Small intestine (tissue), 16 donors: ENCODE measurements at places on chromosomes 7 and 10. TPM values are rescaled to one million over a fixed set of nuclear protein-coding genes. Genes with fewer than 3 reads are reported as not detected.
A peak's percentile ranks its signal among the peaks of the same experiment; 100 is the strongest.

CEP41 gene
- polyA plus RNA-seq, result not detected

DNA sequence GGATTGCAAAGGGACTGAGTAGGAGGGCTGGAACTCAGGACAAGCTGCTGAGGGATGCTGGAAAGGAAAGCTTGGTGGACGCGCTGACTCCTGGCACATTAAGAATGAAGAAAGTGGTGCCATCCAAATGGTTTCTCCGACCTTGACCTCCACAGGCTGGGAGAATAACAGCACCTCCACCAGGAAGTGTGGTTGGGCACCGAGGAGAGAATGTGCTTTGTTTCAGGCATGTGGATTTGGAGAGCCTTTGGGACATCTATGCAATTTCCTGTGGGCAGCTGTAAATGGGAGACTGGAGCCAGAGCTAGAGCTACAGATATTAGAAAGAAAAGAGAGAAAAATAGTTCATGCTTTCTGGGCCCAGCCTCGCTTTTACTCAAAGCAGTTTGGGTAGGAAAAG, 29.8 kb upstream of the HABP2 start:
- H3K4me1 ChIP-seq, result peaks cover 3% of the 10 kb centered on the region
- H3K4me3 ChIP-seq, result no peak overlapping the region
- no peak overlapping the region for H3K27ac ChIP-seq
- no peak for DNase-seq
- H3K36me3 ChIP-seq, result no peaks in the 10 kb centered on the region

DNA sequence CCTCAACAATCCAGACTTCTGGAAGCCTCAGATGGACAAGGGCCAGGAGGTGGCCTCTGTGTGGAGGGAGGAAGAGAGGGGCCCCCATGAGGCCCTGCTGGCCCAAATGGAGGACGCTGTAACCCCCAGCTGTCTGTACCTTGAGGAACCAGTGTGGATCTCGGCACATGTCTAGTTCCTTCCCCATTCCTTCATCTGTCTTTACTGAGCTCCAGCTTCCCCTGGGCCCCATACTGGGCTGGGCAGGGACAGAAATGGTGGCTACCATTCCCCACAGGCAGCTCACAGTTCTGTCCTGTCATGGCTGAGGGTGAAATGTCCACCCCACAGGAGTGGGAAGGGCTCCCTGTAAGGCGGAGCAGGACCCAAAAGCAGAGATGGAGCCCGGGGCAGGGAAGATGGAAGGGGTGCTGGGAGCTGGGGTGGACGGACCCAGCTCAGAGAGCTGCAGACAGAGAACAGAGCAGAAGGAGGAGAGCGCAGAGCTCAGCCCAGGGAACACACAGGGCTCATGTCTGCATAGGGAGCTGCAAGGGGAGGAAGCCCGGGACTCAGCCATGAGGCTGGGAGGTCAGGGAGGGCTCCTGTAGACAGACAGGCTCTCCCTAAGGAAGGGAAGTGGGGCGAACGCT, 22.8 kb downstream of the ANTXRL start:
- H3K36me3 ChIP-seq, result no peaks in the 10 kb centered on the region
- no peak overlapping the region for H3K4me3 ChIP-seq
- no peaks in the 10 kb centered on the region for H3K4me1 ChIP-seq
- H3K27ac ChIP-seq, result no peak overlapping the region
- no peaks in the 10 kb centered on the region for H3K27me3 ChIP-seq

GRCh38 chr10:96688789-96689188, 31.5 kb downstream of the PIK3AP1 start:
- no peaks in the 10 kb centered on the region for H3K36me3 ChIP-seq
- H3K4me3 ChIP-seq, result no peak overlapping the region
- no peak overlapping the region for H3K27ac ChIP-seq
- no peaks in the 10 kb centered on the region for H3K27me3 ChIP-seq
- no peaks in the 10 kb centered on the region for H3K4me1 ChIP-seq

WDFY4 gene
- 0.27 TPM for polyA plus RNA-seq

DNAH11 gene
- not detected for polyA plus RNA-seq

- no peak overlapping the region for H3K4me3 ChIP-seq
- no peaks in the 10 kb centered on the region for H3K27me3 ChIP-seq
- H3K27ac ChIP-seq, result no peak overlapping the region
- H3K36me3 ChIP-seq, result no peaks in the 10 kb centered on the region
- DNase-seq, result no peak
These were observed 285.5 kb upstream of the TAC1 start for GRCh38 chr7:97446361-97446760.

GRCh38 chr7:116766881-116767280, 94.9 kb downstream of the MET start:
- no peak overlapping the region for H3K4me3 ChIP-seq
- no peaks in the 10 kb centered on the region for H3K36me3 ChIP-seq
- H3K27ac ChIP-seq, result no peak overlapping the region
- no peaks in the 10 kb centered on the region for H3K4me1 ChIP-seq
- DNase-seq, result no peak

DNA sequence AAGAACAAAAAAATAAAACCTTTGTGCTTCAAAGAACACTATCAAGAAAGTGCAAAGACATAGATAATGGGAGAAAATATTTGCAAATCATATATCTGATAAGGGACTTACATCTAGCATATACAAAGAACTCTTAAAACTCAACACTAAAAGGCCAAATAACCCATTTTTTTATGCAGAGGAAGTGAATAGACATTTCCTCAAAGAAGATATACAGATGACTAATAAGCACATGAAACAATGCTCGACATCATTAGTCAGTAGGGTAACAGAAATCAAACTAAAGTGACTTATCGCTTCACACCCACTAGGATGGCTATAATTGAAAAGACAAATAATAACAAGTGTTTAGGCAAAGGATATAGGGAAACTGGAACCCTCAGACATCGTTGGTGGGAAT, 78.0 kb downstream of the MALSU1 start:
- no peaks in the 10 kb centered on the region for H3K4me1 ChIP-seq
- H3K4me3 ChIP-seq, result no peak overlapping the region
- H3K36me3 ChIP-seq, result peaks cover 21% of the 10 kb centered on the region
- no peaks in the 10 kb centered on the region for H3K27me3 ChIP-seq

DNA sequence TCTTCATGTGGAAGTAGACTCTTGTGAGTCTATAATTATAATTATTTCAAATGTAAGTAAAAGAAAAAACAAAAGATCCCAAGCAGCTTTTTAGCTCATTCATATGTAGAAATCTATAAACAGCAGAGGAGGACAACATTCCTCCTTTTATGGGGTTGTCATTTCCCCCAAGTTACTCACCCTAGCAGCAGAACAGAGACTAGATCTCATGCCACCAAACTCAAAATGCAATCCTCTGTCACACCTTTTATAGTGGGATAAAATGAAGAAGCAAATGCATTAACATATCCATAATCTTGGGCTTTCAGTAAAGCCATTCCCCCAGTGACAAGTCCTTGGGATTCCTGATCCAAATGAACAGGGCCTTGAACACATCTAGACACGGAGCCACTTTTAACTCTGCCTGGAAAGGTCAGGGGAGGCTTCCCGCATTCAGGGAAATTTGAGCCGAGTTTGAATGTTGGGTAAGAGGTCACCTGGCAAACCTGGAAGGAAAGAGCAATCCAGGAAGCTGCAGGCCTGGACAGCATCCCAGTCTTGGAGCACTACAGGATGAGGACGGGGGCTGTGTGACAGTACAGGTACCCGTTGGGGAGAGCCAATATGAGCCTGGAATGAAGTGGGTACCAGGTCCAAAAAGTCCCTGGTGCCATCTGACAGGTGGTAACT, 76.4 kb downstream of the DOCK4 start:
- H3K36me3 ChIP-seq, result no peaks in the 10 kb centered on the region

GRCh38 chr7:94384315-94384714, 10.4 kb upstream of the COL1A2 start:
- no peak overlapping the region for H3K4me3 ChIP-seq
- no peak for DNase-seq
- H3K27me3 ChIP-seq, result no peaks in the 10 kb centered on the region
- no peak overlapping the region for H3K27ac ChIP-seq

DNA sequence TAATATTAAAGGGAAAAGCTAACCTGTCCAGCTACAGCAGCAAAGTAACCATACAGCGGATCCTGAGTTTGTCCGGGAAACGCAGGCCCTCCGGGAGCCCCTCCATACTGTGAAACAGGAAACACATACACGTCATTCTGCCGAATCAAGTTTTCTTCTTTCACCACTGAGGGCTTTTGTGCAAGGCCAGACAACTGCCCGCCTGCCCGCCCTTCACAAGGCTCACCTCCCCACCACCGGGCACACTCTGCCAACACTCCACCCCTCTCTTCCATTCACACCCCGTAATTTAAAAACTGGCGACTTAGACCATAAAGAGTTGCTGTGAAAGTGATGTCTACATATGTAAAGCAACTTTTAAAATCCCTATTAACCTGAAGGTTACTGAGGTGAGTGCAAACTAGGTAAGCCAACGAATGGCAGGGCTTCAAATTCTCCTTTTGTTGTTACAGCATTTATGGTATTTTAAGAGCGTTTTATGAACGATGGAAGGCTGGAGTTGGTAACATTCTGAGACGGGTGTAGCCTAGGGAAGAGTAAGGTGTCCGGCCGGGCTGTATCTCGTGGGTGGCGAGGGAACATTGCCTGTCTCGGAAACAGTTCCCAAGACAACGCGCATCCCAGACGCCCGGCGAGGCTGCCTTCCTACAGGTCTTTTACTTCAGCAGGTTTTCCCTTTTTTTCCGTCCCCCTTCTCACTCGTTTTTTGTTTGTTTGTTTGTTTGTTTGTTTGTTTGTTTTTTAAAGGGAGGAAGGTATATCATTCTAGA, 817 bp downstream of the SRI start:
- H3K36me3 ChIP-seq, result peaks cover 14% of the 10 kb centered on the region
- DNase-seq, result peak; percentile 58
- H3K27ac ChIP-seq, result peak overlapping the region; percentile 76
- peaks cover 2% of the 10 kb centered on the region for H3K4me1 ChIP-seq
- H3K27me3 ChIP-seq, result no peaks in the 10 kb centered on the region

DNA sequence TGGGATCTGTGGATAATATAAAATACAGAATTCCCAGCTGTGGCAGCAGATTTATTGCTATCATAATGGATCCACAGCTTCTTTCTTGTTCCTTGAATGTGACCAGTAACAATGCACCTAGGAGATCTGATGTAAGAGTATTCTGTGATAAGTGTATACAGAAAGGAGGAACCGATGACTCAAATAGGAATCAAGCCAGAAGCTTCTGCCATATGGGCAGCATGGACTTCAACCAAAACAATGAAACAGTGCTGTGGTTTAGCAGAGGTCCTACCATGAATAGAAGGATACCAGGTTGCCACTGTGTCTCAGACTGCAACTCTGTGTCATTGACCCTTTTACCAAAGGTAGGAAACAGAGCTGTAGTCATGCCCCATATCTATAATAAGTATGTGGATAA, 81.8 kb downstream of the PTPRZ1 start:
- no peak overlapping the region for H3K4me3 ChIP-seq
- H3K4me1 ChIP-seq, result no peaks in the 10 kb centered on the region
- DNase-seq, result no peak
- no peaks in the 10 kb centered on the region for H3K27me3 ChIP-seq
- no peaks in the 10 kb centered on the region for H3K36me3 ChIP-seq
- H3K27ac ChIP-seq, result no peak overlapping the region

DNA sequence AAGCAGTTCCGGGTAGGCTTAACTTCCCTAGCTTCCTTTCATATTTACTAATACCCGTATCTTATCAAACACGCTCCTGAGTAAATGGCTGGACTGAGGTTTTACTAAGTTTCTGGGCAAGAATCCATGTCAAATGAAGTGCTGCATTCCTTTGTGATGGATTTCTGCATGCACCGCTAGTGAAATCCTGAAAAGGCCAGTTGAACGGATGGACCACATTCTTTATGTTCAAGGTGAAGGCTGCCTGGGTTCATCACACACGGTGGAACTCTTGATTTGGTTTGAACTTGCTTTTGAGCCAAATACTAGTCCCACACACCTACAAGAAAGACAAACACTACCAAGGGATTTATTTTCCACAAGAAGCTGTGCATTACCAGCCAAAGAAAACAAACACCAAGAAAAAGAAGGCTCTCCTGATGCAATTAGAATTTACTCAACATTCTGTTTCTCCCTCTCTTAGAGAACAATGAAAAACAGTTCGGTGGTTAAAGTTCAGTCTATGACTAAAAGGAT, 255.0 kb upstream of the SEMA3C start:
- H3K27ac ChIP-seq, result no peak overlapping the region
- no peaks in the 10 kb centered on the region for H3K36me3 ChIP-seq
- no peaks in the 10 kb centered on the region for H3K27me3 ChIP-seq
- no peak for DNase-seq

GRCh38 chr10:98460837-98461499, 14.2 kb upstream of the HPS1 start:
- H3K27ac ChIP-seq, result no peak overlapping the region
- H3K27me3 ChIP-seq, result peaks cover 3% of the 10 kb centered on the region
- no peak overlapping the region for H3K4me3 ChIP-seq
- no peaks in the 10 kb centered on the region for H3K36me3 ChIP-seq

GRCh38 chr7:30329716-30330115, 45.3 kb downstream of the ZNRF2 start:
- peaks cover 7% of the 10 kb centered on the region for H3K4me1 ChIP-seq
- H3K27me3 ChIP-seq, result no peaks in the 10 kb centered on the region
- no peak overlapping the region for H3K4me3 ChIP-seq
- no peaks in the 10 kb centered on the region for H3K36me3 ChIP-seq
- H3K27ac ChIP-seq, result no peak overlapping the region

CREB5 gene
- polyA plus RNA-seq, result 0.27 TPM

GRCh38 chr10:101364721-101365120, 10.8 kb downstream of the BTRC start:
- H3K27me3 ChIP-seq, result no peaks in the 10 kb centered on the region
- no peak overlapping the region for H3K27ac ChIP-seq
- no peaks in the 10 kb centered on the region for H3K36me3 ChIP-seq

RNF32 gene
- polyA plus RNA-seq, result 1.6 TPM

- H3K27me3 ChIP-seq, result no peaks in the 10 kb centered on the region
- DNase-seq, result no peak
- no peaks in the 10 kb centered on the region for H3K36me3 ChIP-seq
- H3K4me3 ChIP-seq, result no peak overlapping the region
- peaks cover 18% of the 10 kb centered on the region for H3K4me1 ChIP-seq
These were observed 47.9 kb upstream of the CNPY1 start for GRCh38 chr7:155594163-155594732.

- no peak for DNase-seq
- H3K27ac ChIP-seq, result no peak overlapping the region
- H3K36me3 ChIP-seq, result no peaks in the 10 kb centered on the region
- H3K27me3 ChIP-seq, result no peaks in the 10 kb centered on the region
- H3K4me3 ChIP-seq, result no peak overlapping the region
These were observed 64.5 kb downstream of the NAMPT start for GRCh38 chr7:106220307-106220706.

DNA sequence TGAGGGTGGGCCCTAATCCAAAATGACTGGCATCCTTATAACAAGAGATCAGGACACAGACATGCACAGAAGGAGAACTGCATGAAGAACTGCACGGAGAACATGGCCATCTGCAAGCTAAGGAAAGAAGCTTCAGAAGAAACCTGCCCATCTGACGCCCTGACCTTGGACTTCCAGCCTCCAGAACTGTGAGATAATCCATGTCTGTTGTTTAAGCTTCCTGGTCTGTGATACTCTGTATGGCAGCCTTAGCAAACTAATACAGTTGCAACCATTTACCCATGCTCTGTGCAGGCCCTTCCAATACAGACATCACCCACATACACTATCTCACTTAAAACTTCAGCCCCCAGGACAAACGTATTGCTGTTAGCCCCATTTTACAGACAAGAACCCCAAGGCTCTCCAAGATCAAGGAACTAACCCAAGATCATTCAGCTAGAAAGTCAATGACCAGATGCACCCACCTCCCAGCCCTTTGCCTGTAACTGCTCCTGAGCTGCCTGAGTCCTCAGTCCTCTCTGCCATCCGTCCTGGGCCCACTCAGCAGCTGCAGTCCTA, 39.7 kb downstream of the DLG5 start:
- H3K27ac ChIP-seq, result peak overlapping the region; percentile 40
- no peak for DNase-seq
- H3K36me3 ChIP-seq, result peaks cover 15% of the 10 kb centered on the region
- no peak overlapping the region for H3K4me3 ChIP-seq

GRCh38 chr10:50381642-50382041, 130.3 kb upstream of the ASAH2 start:
- no peak overlapping the region for H3K27ac ChIP-seq
- DNase-seq, result no peak
- no peaks in the 10 kb centered on the region for H3K36me3 ChIP-seq
- H3K27me3 ChIP-seq, result no peaks in the 10 kb centered on the region
- no peaks in the 10 kb centered on the region for H3K4me1 ChIP-seq
